ENCODE measurements at places on chromosomes 3 and 15.

DNA sequence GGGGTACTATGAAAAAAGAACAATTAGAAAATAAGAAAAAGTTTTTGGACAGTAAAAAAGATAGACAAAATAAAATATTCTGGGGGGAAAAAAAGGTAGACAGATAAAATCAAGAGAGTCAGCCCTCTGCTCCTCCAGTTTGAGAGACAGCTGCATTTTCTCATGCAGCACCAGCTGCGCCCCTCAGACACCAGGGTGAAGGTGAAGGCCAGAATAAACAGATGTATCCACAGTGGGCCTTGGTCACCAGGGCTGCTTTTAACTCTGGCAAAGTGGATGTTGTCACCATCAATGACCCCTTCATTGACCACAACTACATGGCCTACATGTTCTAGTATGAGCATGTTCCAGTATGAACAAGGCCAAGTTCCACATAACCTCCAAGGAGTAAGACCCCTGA, 13.9 kb upstream of the RNF7 start:
- no peak for DNase-seq

DNA sequence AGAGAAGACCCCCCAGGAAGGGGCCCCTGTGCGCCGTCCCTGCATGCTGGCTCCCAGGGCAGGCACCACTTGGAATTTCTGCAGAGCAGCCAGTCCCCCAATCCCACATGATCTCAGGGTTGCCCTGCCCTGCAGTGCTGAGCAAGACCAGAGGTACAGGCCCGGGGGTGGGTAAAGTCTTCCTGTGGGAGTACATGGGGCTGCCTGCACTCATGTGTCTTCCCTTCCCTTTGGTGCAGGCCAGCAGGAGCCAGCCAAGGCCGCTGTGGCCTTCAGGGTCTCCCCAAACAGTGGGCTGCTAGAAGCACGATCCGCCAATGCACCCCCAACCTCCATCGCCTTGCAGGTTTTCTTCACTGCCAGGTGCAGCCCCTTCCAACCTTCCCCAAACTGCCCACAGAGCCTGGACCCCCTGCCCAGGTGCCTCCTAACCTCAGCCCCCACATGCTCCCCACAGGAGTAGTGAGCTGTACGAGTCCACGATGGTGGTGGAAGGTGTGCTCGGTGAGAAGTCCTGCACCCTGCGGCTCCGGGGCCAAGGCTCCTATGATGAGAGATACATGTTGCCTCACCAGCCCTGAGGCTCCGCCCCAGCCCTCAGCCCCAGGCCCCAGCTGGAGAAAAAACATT, 15.0 kb downstream of the ACAA1 start:
- DNase-seq, result no peak

GRCh38 chr3:128665362-128666021, 14.9 kb upstream of the RPN1 start:
- DNase-seq, result no peak

- no peak for DNase-seq
Observed at GRCh38 chr3:189842681-189843602, 211.8 kb downstream of the TP63 start.

- no peak for DNase-seq
Observed at GRCh38 chr15:79136434-79137046, 46.0 kb upstream of the RASGRF1 start.
